ENCODE measurements at places on chromosomes 7 and 10.

- no peak for DNase-seq
Measured at GRCh38 chr10:30047430-30047829, 12.0 kb downstream of the JCAD start.

- no peak for DNase-seq
Measured at GRCh38 chr10:51472154-51472553, 227.2 kb downstream of the CSTF2T start.

- DNase-seq, result no peak
Measured at GRCh38 chr7:30650421-30650808, 31.8 kb downstream of the CRHR2 start.

- DNase-seq, result no peak
Measured at GRCh38 chr10:124952123-124952522, 10.2 kb downstream of the ZRANB1 start.
